Right ventricle myocardium superior (tissue), 1 donor: ENCODE measurements at places on chromosomes 16 and 17. TPM values are rescaled to one million over a fixed set of nuclear protein-coding genes. Genes with fewer than 3 reads are reported as not detected.

The ZNF594 gene
- total RNA-seq: 5.2 TPM

The UBE2O gene
- total RNA-seq: 35.9 TPM

The NXN gene
- total RNA-seq: 20.2 TPM

The KRTAP1-1 gene
- not detected for total RNA-seq

The GCSH gene
- 43.6 TPM for total RNA-seq

The CCL18 gene
- 2.7 TPM for total RNA-seq

The FDXR gene
- 4.6 TPM for total RNA-seq

GRCh38 chr16:23416816-23417215 lies 36.2 kb downstream of the COG7 start:
- DNase-seq: no peak

- no peak for DNase-seq
Measured at GRCh38 chr17:40949418-40949817, 12.0 kb upstream of the KRT23 start.

- no peak for DNase-seq
Measured at GRCh38 chr16:1776991-1777374, 4.0 kb upstream of the MRPS34 start.

- DNase-seq: no peak
Measured at GRCh38 chr16:80610481-80611156, 69.8 kb downstream of the DYNLRB2 start.

GRCh38 chr17:17491031-17491471 lies 5.1 kb downstream of the RASD1 start:
- DNase-seq: peak; percentile 50

- DNase-seq: no peak
Measured at GRCh38 chr17:67994817-67995569, 1.3 kb downstream of the C17orf58 start.

DNA sequence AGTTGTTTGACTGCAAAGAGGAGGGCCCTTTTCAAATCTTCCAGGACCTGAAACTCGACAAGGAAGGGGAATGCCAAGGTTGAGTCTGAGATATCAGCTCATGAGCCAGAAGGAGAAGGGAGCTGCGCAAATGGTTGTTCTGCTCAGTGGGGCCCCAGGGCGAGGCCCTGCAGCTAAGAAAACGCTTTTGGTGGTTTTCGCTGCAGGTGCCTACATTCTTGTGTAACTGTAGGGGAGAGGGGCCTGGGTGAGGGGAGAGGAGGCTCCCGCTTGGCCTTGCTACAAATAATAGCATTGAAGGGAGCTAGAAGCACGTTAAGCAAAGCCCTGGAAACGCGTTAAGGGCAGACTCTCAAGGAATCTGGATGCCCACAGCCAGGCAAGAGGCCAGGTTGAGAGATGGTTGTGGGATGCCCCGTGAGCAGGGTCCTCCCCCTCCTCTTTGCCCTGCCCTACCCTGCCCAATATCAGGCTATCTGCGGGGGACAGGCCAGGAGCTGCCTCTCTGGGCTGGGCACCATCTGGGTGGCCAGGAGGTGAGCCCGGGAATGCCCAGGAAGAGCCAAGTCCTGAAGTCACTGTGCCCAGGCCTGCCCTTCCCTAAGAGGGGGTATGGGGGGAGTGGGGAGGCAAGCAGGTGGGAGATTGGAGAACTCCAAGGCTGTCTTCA lies 21.9 kb downstream of the GPR142 start:
- DNase-seq: peak; percentile 22
